ENCODE measurements at places on chromosomes 2 and 18. TPM values are rescaled to one million over a fixed set of nuclear protein-coding genes. Genes with fewer than 3 reads are reported as not detected.

DNA sequence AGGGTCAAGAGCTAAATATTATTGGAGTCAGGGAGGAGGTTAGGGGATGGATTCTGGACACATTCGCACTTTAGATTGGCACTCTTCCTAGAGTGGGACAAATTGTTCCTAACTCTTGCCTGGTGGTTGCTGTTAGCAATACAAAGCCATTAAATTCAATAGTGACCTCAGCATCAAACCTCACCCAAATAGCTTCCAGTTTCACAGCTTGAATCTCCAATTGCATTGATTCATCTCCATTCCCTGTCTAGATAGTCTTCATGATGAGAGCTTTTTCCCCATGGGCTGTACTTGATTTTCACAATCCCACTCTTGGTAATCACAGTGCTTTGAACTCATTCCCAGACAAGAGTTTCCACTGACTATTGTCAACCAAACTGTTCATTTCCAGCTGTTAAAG lies 585.9 kb upstream of the SYT4 start:
- H3K4me1 ChIP-seq = no peaks in the 10 kb centered on the region
- no peak for DNase-seq
- no peak overlapping the region for H3K4me3 ChIP-seq

- no peaks in the 10 kb centered on the region for H3K27me3 ChIP-seq
- no peaks in the 10 kb centered on the region for H3K4me1 ChIP-seq
- H3K4me3 ChIP-seq = no peak overlapping the region
- no peak for DNase-seq
Measured at GRCh38 chr2:188425266-188425665, 133.6 kb downstream of the GULP1 start.

GRCh38 chr2:182345384-182345783 lies 81.5 kb downstream of the PDE1A start:
- no peaks in the 10 kb centered on the region for H3K27me3 ChIP-seq
- H3K4me3 ChIP-seq = no peak overlapping the region
- H3K4me1 ChIP-seq = no peaks in the 10 kb centered on the region
- H3K27ac ChIP-seq = no peak overlapping the region

DNA sequence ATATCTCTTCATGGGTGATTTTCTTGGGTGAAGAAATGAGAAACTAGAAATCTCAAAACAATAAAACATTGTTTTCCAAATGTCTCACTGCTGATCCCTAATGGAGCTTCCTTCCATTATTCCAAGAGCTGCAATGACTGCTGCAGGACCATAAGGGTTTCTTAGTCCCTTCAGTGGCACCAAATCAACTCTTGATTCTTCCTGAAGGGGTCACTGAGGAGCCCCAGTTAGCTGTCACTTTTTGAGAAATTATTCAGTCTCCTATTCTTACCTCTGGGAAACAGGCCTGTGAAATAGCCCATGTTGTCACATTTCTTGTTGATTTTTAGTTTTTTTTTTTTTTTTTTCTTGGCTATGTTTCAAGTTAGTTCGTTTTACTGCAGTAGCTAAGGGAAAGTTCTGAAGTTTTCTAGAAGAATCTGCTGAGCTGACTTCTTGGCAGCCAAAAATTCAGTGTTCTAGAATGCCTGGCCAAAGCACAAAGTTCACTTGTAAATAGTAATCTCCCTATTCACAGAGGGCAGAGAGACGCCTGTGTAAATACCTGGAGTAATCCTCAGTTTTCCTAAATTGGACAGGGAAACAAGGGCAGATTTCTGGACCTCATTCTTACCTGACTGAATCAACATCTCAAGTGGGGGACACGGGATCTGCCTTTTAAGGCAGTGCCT lies 480.0 kb downstream of the RIT2 start:
- no peak overlapping the region for H3K27ac ChIP-seq
- DNase-seq = no peak
- no peaks in the 10 kb centered on the region for H3K27me3 ChIP-seq
- no peaks in the 10 kb centered on the region for H3K36me3 ChIP-seq
- H3K4me1 ChIP-seq = no peaks in the 10 kb centered on the region

DNA sequence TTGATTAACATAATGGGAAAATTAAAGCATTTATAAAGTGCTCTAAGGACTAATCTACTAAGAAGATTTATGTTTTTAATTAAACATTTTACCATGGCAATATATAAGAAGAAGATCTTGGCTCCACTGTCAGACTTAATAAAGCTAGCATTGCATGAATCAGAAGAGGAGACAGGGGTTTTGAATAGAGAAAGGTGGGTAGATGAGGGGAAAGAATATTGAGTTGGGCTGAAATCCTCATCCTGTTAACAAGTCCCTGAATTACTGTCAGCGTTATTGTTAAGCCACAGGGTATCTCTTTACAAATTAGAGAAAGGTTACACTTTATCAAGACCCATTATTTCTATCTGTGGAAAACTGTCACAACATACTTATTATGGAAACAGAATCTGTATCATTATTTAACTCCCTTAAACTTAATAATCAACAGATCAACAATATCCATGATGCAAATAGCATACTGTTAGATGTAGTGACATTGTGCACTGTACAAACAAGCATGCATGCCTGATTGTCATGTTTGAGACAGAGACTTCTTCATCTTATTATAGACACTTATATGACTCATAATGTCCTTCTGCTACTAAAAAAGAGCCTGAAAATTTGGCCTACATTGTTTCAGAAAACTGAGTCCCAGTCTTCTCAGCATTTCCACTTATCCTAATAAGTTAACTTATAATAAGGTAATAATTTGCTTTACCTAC lies 304.1 kb downstream of the NRXN1 start:
- H3K4me1 ChIP-seq = no peaks in the 10 kb centered on the region
- H3K4me3 ChIP-seq = no peak overlapping the region
- no peaks in the 10 kb centered on the region for H3K27me3 ChIP-seq
- H3K27ac ChIP-seq = no peak overlapping the region
- DNase-seq = no peak

DNA sequence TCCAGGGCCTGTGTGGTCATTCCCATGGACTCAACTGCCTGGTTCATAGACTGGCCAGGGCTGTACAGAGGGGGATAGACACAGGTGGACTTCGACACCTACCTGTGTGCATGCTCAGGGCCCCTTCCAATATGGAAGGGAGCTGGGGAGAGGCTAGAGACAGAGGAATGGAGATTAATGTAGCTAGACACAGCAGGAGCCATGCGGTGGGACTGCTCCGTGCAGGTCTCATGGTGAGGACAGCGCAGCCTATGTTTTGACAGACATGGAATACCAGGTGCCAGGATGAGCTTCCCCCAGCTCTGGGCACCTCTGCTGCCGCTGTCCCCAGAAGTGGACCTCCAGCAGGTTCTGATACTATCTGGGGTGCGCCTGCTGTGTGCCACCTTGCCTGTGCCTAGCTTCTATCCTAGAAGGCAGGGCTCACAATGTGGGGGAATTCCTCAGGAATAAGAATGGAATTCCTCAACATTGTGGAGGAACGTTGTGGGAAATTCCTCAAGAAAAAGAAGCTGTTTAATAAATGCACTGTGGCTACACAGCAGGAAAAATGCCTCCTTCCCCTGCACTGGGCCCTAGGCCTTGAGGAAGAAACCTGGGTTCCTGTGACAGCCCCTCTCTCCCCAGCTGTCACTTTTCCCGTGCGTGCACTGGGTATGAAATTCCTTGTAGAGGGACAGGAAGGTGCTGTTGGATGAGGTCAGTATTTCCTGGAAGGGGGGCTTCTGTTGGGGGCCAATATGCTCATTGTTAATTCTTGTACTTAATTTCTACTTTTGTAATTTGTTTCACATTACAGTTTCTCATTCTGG lies 7.3 kb downstream of the IL1R1 start:
- H3K4me1 ChIP-seq = peaks cover 21% of the 10 kb centered on the region
- no peak overlapping the region for H3K27ac ChIP-seq
- H3K27me3 ChIP-seq = peaks cover under 1% of the 10 kb centered on the region
- no peak for DNase-seq

DNA sequence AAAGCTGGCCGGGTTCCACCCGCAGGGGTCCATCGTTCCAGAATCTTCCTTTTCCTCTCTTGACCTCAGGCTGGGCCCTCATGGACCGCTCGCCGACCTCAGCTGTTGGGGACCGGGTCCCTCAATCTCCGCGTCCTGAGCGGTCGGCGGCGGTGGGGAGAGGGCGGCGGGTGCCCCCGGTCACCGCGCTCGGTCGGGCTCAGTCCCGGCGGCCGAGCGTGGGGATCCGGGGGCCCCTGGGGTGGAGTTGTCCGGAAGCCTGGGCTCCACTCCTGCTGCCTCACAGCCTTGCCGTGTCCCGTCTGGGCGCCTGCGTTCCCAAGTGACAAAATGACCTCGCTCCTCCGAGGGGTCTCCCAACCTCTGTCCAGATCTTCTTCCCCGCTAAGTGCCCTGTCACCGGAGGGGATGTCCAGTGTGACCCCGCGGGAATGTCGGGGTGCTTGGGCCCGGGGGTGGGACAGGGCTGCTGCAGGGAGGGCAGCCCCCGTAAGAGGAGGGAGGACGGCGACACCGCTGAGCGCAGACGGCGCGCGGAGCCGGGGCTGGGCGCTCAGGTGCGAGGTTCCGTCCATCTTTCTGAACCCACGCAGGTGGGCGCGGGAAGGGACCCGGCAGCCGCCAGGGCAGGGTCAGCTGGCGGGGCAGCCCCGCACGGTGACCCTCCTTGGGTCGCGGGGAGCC lies 16.0 kb upstream of the E2F6 start:
- no peak overlapping the region for H3K27ac ChIP-seq
- H3K36me3 ChIP-seq = peaks cover 2% of the 10 kb centered on the region
- DNase-seq = no peak
- H3K27me3 ChIP-seq = peaks cover 50% of the 10 kb centered on the region
- H3K4me1 ChIP-seq = peaks cover 8% of the 10 kb centered on the region
- H3K4me3 ChIP-seq = no peak overlapping the region

GRCh38 chr18:76747676-76748075 lies 74.7 kb upstream of the ZNF236 start:
- H3K4me1 ChIP-seq = no peaks in the 10 kb centered on the region
- no peak overlapping the region for H3K4me3 ChIP-seq
- no peak for DNase-seq
- no peak overlapping the region for H3K27ac ChIP-seq

DNA sequence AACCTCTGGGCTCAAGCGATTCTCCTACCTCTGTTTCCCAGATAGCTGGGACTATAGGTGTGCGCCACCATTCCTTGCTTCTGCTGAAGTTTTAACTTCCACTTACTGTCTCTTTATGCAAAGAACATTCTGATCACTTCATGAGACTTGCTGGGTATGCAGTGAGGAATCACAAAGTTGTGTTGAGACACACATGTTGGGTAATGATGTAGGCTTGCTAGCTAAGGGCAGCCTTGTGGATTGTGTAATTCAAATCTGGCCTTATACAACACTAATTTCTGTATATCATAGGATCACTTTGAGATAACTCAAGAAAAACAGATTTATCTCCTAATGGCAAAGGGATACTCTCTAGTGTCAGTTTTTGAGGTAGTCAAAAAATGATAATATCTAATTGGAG lies 24.2 kb downstream of the XRCC5 start:
- peaks cover 64% of the 10 kb centered on the region for H3K4me1 ChIP-seq
- no peak overlapping the region for H3K4me3 ChIP-seq
- H3K27ac ChIP-seq = peak overlapping the region; percentile 64

- H3K27me3 ChIP-seq = no peaks in the 10 kb centered on the region
- H3K27ac ChIP-seq = peak overlapping the region; percentile 10
Measured at GRCh38 chr2:70988726-70989648, 5.7 kb downstream of the TEX261 start.

- no peak for DNase-seq
- H3K4me1 ChIP-seq = peaks cover 60% of the 10 kb centered on the region
- no peak overlapping the region for H3K27ac ChIP-seq
- H3K27me3 ChIP-seq = no peaks in the 10 kb centered on the region
- H3K4me3 ChIP-seq = no peak overlapping the region
- peaks cover 3% of the 10 kb centered on the region for H3K36me3 ChIP-seq
Measured at GRCh38 chr2:97932975-97933662, 62.6 kb downstream of the TMEM131 start.

DNA sequence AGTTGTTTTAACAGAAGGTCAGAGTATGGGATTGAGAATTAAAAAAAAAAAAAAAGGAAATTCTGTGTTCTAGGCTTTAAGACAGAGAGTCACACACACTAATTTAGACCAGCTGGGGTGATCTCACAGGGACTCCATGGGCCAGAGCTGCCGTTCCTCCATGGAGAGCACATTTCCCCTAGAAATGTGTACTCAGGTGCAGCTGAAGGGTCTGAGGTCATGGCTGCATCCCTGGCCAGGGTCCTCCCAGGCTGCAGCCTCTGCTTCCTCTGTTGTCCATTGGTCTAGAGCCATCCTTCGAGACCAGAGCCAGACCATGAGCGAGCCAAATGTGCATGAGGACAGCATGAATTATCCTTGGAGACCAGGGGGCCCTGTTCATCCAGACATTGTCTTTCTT lies 190.1 kb upstream of the TNP1 start:
- H3K4me1 ChIP-seq = no peaks in the 10 kb centered on the region
- no peak for DNase-seq
- no peak overlapping the region for H3K4me3 ChIP-seq
- peaks cover 9% of the 10 kb centered on the region for H3K27me3 ChIP-seq
- no peaks in the 10 kb centered on the region for H3K36me3 ChIP-seq

DNA sequence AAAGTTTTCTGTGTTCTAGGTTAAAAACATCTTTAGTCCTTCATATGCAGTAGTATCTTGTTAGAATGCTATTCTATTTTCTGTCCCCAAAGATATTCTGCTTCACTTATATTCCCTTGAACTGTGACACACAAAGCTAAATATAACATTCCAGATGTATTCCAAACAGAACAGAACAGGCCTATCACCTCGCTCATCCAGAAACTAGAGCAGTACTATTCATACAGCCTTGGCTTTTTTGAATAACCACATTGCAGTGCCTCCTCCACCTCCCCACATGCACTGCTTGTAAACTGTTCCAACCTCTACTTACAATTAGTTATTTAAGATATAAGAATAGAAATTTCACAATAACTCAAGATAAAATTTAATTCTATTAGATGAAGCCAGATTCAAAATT lies 196.8 kb downstream of the EXOC6B start:
- no peaks in the 10 kb centered on the region for H3K4me1 ChIP-seq
- no peaks in the 10 kb centered on the region for H3K27me3 ChIP-seq
- no peak for DNase-seq
- H3K27ac ChIP-seq = no peak overlapping the region
- H3K36me3 ChIP-seq = no peaks in the 10 kb centered on the region

GRCh38 chr2:8568543-8569302 lies 113.1 kb upstream of the ID2 start:
- no peaks in the 10 kb centered on the region for H3K4me1 ChIP-seq
- H3K27ac ChIP-seq = no peak overlapping the region
- H3K36me3 ChIP-seq = no peaks in the 10 kb centered on the region
- DNase-seq = no peak
- no peaks in the 10 kb centered on the region for H3K27me3 ChIP-seq

Gene EVX2
- total RNA-seq = not detected

Gene PARD6G
- total RNA-seq = not detected

Gene GPR45
- total RNA-seq = not detected

Gene DYSF
- total RNA-seq = 0.02 TPM

Gene DOK1
- 17.2 TPM for total RNA-seq

Gene MYCN
- 0.18 TPM for total RNA-seq

Gene UGT1A4
- not detected for total RNA-seq

Gene FTCDNL1
- 3.8 TPM for total RNA-seq

Gene NYAP2
- total RNA-seq = not detected

Gene GRHL1
- 0.53 TPM for total RNA-seq

Measured in activated CD4-positive, alpha-beta T cell treated with anti-CD3 and anti-CD28 coated beads for 36 hours (primary cell).